H7 (cell line): ENCODE measurements at places on chromosomes 7 and 10.

DNA sequence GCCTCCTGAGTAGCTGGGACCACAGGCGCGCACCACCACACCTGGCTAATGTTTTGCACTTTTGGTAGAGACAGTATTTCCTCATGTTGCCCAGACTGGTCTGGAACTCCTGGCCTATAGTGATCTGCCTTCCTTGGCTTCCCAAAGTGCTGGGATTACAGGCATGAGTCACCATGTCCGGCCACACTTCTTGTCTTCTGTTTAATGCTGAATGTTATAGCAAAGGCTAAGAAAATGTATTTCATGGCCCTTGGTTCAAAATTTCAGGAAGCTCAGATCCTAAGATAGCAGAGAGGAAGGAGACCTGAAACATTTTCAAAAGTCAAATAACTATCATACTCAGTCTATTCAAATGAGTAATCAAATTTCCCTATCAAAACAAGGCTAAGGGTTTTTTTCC lies 229.6 kb downstream of the BAMBI start:
- DNase-seq = no peak

- DNase-seq = no peak
These were observed 10.8 kb upstream of the ELN start for GRCh38 chr7:74017125-74017524.

GRCh38 chr7:128914566-128915151 lies 4.2 kb upstream of the KCP start:
- peak; percentile 56 for DNase-seq

DNA sequence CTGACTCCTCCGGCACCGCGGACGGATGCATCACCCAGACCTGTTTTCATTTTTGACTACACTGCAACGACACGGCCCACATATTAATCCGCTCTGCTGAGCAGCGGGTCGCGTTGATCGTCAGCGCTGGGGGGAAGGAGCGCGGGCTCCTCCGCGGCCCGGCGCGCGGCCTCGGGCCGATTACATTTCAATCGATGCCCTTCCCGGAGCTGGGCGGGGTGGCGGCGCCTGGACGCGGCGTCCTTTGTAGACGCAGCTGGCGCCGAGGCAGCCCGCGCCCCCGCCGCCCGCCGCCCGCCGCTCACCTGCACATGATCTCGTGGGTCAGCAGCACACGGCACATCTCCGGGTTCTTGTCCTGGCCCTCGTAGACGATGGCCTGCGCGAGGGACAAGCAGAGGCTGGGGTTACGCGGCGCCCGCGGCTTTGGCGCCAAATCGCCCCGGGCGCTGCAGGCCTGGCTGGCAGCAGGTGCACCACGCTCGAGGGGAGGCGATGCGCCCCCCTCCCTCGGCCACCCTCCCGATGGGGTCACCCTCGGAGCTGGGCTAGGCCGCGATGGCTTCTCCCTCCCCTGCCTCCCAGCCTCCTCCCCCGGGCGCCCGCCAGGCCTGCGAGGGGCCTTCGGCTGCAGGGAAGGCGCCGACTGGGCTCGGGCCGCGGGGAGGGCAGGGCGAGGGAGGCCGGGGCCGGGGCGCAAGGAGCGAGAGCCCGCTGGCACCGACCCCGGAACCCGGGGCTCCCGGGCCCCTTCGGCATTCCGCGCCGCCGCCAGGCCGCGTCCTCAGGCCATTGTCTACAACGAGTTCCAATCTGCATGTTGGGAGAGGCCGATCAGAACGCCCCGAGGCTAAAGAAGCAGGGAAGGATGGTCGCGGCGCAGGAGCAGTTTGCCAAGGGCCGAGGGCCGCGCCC lies 5.2 kb downstream of the EBF3 start:
- peak; percentile 89 for DNase-seq

- no peak for DNase-seq
These were observed 5.5 kb upstream of the CTBP2 start for GRCh38 chr10:125165584-125166573.

DNA sequence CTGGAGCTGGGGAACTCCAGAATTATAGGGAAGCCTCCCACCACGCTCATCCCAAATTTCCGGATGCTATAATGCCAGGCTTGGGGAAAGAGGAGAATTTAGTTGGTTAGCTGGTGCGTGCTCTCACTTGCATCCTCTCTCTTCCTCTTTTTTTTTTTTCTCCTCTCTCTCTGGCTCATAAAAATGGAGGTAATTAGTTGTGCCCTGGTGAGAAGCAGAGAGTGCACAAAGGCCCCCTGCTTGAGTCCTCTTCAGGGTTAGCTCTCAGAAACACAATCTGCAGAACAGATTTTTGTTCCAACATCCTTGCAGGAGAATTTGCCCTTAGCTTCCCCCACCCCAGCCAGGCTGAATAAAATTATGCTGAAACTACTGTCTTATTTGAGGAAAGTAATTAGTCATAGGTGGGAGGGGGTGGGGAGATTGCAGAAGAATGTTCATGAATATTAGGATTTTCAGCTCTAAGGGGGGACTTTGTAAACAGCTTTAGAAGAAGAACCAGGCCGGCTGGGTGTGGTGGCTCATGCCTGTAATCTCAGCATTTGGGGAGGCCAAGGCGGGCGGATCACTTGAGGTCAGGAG lies 7.6 kb downstream of the SERPINE1 start:
- DNase-seq = peak; percentile 20

DNA sequence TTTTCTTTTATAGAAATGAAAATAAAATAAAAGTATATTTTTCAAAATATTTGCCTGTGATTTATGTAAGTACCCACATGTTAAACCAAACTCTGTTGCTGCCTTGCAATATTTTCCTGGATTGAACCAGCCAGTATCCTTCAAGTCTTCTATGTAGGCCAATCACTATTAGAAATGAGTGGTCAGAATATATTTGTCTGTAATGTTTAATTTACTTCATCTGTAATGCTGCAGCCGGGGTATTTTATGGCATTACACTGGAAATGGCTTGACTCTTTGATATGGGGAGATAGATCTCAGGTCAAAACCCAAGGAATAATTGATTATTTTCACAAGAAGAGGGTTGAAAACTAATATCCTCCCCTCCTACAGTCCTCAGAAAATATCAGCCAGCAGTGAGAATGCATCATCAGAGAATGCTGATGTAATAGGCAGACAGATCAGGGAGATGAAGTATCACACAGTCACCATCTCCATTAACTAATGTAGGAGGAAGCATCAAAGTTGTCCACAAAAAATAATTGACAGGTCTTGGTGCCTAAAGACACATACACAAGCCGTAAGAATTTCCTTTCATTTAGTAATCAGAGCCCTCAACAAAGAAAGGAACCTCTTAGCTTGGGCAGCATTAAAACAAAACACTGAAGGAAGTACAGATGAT lies 82.5 kb downstream of the VWDE start:
- no peak for DNase-seq

DNA sequence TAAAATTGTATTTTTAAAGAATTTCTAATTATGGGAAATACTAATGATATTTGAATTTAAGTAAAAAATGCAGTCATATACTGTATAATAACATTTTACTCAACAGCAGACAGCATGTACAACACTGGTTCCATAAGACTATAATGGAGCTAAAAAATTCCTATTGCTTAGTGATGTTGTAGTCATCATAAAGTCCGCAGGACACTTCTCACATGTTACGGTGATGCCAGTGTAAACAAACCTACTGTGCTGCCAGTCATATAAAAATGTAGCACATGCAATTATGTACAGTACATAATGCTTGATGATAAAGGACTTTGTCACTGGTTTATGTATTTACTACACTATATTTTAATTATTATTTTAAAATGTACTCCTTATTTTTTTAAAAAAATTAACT lies 629.3 kb downstream of the IPMK start:
- no peak for DNase-seq
